Cardiac fibroblast (primary cell): ENCODE measurements at places on chromosomes 6 and 20.

DNA sequence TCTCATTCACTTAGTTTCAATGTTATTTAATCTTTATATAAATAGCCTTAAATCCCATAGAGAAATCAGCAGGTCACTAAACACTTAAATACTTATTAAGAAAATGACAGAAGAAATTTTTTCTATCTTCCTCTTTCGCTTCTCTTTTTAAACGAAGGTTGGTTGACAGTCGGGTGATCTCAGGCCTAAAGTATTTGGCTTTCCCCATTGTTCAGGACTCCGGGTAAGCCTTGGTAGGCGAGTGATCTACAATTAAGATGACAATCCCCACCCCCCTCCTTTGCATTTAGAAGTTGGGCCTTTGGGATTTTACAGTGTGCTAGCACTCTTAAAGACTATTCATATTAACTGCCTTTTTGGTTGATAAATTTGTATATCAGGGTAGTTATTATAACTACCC, 19.7 kb upstream of the UTRN start:
- DNase-seq, result peak; percentile 92

- DNase-seq, result no peak
These were observed 603.1 kb downstream of the HACE1 start for GRCh38 chr6:104256646-104257045.

- no peak for DNase-seq
These were observed 14.0 kb downstream of the CST3 start for GRCh38 chr20:23623666-23624323.

DNA sequence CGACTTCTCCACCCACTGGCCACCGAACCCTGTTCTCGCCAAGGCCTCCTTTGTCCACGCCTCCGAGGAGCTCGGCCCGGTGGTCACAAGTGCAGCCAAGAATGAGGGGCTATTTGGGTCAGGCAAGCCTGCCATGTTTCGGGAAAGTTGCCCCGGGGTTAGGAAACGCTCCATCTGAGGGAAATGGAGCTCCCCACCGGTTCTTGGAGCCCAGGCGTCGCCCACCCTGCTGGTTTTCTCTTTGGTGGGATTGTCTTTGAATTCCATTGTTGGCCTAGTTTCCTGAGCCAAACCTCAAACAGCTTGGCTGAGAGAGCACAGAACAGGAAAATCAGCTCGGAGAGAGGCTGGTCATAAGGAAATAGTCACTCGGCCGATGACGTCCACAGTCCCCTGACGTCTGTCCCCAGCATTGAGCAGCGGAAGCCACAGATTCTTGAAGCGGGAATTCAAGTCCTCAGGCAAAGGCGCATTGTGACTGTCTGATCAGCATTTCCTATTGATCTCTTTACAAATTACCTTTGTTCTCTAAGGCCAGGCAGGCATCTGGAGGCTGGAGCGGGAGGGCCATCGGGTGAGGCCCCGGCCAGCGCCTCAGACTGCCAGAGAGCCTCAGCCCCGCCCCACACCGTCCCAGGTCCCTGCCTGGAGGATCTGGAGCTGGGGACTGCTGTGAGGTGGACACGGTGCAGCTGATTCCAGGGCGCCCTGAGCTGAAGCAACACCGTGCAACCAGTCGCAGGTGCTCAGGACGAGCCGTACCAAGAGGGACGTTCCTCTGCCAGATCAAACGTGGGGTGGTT, 138.6 kb downstream of the DLL1 start:
- no peak for DNase-seq

- DNase-seq, result peak; percentile 24
These were observed 104.8 kb downstream of the CDH26 start for GRCh38 chr20:60063048-60063451.
